ENCODE measurements at places on chromosomes 1 and 21.

DNA sequence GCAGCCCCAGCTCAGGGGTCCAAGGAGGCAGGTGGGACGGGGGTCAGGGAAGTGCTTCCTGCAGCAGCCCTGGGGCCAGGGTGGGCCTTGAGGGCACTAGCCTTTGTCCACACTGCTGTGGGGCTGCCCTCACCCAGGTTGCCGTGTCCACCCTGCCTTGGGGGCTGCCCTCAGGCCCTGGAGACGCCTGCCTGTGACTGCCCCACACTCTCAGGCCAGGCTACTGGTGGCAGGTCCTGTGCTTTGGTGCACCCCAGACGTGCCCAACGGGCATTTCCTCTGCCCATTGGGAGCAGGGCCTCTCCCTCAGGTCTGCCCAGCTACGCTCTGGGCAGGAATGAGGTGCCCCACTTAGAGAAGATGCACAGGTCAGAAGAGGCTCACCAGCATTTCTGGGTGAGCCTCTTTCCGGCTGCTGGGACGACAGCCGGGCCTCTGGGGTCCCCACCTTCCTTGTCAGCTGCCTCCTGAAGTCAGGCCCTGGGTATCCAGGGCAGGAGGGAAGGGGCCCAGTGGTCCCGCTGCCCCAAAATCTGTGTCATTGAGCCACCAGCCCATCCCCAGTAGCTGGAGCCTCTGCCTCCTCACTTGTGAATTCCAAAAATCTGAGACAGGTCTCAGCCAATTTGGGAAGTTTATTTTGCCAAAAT is 2.7 kb upstream of the MMEL1 start:
- DNase-seq, result no peak

- DNase-seq, result peak; percentile 85
These were observed at the start of gene GPR157 for GRCh38 chr1:9128520-9129265. GPR157 (minus strand) TSS chr1:9129102; CDS start chr1:9129027, 75 bp downstream.

GRCh38 chr1:112594208-112594876 is 24.6 kb downstream of the ST7L start:
- DNase-seq, result no peak

GRCh38 chr1:155256058-155256852 is 972 bp upstream of the ENTREP3 start:
- no peak for DNase-seq

DNA sequence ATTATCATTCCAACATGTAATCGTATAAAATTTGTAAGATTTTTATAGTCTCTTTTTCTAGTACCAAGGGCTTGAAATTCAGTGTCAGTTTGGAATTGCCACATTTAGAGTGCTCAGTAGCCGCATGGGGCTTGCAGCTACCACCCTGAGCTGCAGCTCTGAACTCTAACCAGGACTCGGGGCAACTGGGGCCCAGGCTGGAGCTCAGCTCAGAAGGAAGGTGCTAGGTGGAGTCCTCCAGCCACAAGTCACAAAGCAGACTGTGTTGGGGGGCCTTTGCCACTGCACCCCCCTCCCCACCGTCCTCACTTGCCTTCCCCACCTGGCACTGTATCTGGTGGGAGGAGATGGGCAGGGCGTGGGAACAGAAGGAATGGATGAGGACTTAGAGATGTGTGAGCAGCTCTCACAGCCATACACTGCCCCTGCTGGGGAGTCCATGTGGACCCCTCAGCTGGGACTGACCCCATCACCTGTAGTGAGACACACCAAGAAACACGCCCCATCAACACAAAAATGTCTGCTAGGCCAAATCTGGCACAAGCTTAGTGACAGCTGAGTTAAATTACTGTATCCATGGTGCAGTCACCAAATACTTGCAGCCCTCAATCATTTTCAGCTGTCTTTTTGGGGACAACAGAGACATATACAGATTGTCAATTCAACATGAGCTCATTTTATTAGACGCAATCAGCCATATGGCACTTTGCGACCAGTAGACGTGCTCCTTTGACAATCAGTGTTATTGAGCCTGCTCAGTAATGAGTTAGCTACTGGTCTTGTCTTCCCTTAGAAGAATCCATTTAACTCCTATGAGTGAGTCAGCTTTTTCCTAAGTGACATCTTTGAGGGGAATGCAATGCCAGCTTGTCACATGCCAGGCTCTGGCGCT is 241.7 kb upstream of the RAB4A start:
- no peak for DNase-seq

DNA sequence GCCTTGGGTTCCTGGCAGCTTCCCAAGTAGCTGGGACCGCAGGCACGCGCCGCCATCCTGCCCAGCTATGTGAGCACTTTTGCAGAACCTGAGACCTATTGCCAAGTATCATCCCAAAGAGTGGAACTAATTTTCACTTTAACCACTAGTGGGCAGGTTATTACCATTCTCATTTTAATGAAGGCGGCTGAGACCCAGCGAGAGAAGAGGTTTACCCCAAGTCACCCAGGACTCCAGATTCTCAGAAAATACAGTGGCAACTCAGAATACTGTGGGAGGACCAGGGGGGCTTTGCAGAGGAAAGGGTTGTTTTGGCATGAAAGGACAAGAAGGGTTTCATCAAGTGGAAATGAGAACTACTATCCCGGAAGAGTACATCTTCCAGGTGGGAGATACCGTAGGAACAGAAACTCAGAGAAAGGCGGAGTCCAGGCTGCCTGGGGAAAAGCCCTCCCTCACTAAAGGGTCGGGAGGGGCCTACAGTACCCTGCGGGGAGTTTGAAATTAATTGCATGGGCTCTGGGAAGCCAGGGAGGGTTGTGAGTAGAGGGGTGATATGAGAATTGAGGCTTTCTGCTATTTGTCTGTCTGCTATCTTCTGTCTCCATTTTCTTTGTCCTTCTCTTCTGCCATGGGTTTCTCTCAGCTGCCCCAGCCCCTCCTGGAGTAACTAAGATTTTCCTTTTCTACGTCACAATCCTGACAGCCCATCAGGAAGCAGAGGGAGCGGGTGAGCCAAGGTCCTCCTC is 7.2 kb upstream of the SEMA4A start:
- DNase-seq, result peak; percentile 67

DNA sequence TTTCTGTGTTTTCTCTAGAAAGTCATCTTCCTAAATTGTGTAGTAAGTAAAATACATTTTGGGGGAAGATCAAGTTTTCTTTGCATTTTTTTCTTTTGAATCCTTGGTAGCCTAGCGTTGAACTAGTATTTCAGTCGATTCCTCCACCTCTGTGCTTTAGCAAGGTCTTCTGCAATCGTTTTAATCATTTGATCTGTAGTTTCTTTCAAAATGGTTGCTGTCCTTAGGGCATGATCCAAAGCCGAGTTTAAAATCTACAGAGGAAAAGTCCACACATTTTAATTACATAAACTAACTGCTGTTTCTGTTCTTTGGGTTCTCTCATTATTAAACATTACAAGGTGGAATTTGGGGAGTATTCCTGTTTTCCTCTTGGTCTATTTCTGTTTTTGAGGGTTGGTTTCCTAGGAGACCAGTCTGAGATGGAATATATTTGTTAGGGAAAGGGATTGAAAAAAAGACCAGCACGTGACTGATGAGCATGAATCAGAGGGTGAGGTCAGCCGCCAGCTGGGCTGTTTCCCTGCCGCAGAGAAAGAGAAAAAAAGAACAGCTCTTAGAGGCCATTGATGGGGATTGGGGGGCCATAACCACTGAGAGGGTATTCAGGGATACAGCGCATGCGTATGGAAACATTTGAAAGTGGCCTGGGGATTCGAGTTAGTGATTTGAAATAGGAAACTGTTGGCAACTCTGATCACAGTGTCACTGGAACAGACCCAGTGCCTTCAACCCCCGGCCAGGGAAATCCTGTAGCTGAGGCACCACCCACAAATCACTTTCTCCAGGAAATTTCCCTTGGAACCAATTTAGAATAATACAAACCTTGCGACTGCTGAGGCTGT is 40.6 kb downstream of the AKNAD1 start:
- DNase-seq, result peak; percentile 53

DNA sequence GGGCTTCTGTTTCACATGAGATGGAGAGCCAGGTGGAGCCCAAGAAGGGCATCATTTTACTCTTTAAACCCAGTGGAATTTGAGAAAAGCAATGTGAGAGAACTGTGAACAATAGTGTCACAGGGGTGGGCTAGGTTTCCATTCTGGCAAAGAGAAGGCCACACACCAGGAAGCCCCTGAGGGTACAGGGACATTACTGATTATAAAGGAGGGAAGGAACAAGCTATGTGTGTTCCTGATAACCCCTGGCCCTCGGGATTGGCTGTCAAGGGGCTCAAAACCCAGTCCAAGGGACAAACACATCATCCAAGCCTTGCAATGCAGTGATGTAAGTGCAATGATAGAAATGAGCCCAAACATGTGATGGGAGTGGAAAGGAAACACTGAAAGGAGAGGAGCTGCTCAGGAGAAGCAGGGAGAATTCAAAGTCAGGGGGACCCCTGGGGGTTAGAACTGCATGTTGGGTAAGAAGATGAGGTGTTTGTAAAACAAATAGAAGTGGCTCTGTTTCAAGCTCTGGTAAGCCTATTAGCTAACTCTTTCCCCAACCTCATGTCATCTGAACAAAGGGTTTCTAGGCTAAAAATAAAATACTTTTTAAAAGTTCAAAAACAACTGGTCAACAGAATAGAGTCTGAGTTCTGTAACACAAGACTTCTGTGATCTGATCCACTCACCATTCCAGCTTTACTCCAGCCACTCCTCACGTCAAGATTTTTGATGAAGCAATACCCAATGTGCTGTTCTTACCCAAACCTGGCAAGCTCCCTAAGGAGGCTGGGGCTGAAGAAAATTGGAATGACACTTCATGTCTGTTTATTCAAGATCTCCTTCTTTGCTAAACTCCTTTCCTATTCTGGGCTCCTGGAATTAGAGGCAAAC is 51.1 kb upstream of the IL12RB2 start:
- DNase-seq, result no peak

DNA sequence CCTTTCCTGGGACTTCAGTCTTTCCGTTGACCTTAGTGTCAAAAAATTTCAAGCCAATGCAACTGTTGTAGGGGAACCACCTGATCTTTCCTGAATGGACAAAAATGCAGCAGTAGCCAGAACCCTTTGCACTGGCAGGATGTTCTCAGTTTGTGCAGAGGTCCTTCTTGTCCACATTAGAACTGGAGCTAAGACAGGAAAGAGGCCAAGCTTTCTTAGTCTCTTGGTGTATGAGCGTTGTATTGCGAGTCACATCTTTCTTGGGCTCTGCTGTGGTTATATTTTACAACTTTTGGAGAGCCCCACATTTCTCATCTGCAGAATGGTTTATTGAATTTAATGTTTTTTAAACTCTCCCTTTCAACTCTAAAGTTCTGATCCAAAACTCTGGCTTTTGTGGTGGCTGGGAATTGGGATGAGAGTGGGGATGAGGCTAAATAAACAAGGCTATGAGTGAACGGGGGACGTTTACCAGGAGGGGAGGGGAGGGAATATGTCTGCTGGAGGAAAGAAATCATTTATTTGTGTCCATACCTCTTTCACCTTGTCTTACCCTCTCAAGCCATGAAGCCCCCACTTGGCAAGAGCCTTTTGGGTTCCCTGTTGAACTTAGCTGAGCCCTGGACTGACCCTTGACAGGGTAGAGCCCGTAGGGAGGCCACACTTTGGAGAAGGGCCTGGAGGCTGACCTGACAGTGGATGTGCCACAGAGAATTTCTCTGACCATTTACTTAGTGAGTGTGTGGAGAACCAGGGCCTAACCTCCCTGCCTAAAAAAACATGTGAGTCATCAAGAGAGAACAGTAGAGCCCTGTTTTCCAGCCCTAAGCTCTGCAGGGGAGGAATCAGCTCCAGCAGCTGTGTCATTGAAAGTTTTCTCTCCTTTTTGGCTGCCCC is 586 bp downstream of the CHI3L2 start:
- DNase-seq, result no peak

DNA sequence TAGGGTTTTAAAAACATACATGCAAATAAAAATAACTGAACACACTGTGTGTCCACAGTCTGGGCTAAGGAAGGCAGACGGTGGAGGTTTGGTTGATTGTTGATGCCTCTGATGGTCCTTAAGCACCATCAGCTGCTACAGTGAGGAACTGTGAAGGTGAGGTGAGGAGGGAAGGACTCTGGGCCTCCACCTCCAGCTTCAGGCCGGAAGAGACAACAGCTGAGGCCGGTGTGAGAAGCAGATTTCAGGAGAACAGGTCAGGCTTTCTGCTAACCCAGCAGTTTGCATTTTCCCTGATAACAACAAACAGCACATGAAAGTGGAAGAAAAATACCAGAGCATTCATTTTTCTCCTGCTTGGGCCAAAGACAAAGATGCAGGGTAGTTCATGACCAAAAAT is 189.9 kb upstream of the AJAP1 start:
- DNase-seq, result no peak

GRCh38 chr1:234683861-234684632 is 74.1 kb upstream of the IRF2BP2 start:
- DNase-seq, result no peak

DNA sequence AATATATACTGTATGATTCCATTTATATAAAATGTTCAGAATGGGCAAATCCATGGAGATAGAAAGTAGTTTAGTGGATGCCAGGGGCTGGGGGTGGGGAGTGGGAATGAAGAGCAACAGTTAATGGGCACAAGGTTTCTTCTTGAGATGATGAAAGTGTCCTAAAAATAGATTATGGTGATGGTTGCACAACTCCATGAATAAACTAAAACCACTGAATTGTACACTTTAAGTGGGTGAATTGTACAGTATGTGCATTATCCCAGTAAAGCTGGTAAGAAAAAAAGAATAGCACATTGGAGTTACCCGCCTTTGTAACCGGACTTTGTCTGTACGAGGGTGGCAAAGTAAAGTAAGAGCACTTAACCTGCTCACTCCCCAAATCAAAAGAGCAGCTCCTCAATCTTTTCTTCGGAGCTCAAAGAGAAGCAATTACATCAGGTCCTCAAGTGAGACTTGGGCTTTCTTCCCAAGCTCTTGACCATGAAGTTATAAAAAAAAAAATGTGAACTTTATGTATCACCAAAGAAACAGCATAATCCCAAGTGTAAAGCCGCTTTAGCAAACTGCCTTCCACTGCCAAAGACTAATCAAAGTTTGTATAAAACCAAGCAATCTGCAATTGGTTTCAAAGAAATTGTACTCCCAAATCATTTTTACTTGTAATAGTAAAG is 32.1 kb downstream of the ALDH9A1 start:
- DNase-seq, result no peak

- no peak for DNase-seq
These were observed 37.1 kb upstream of the CAP1 start for GRCh38 chr1:40003156-40004093.

GRCh38 chr1:190540366-190540765 is 62.7 kb upstream of the BRINP3 start:
- peak; percentile 20 for DNase-seq

GRCh38 chr1:229059671-229060539 is 211.0 kb upstream of the RAB4A start:
- no peak for DNase-seq

GRCh38 chr1:38498686-38499085 is 360.9 kb downstream of the RRAGC start:
- no peak for DNase-seq

DNA sequence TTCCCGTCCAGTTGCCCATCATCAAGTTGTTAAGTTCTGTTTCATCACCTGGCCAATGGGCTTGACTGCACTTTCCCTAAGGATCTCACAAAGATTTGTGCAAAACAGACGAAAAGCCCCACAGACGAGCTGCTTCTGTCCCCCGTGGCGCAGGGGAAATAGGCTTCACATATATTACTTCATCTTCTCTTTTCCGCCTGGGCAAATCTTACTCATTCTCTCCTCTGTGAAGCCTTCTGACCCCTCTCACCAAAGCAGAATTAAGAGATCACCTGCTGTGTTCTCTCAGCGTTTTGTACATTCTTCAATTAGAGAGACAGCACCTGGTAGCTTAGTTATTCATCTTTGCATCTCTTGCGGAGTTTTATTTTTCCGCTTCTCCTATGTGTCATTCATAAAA is 129.8 kb downstream of the IGSF21 start:
- no peak for DNase-seq
